ENCODE measurements at places on chromosomes 1 and 21. TPM values are rescaled to one million over a fixed set of nuclear protein-coding genes. Genes with fewer than 3 reads are reported as not detected.

DNA sequence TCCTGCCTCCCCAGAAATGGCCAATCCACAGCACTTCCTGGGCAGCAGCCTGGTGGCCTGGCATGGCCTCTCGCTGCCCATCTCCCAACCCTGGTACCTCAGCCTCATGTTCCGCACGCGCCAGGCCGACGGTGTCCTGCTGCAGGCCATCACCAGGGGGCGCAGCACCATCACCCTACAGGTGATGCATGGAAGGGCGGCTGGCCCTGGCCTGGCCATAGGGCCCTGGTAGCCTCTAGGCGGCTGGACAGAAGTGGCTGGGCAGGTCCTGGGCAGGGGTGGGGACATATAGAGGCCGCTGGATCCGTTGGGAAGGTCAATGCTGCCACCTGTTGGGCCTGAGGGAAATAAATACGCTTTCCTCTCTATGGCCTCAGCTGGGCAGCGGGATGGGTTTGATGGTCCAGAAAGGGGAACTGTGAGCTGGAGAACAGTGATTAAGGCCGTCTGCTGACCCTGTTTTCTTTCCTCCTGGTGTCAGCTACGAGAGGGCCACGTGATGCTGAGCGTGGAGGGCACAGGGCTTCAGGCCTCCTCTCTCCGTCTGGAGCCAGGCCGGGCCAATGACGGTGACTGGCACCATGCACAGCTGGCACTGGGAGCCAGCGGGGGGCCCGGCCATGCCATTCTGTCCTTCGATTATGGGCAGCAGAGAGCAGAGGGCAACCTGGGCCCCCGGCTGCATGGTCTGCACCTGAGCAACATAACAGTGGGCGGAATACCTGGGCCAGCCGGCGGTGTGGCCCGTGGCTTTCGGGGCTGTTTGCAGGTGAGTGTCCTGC, 14.4 kb downstream of the CELSR2 start:
- peak; percentile 96 for DNase-seq
- H3K4me1 ChIP-seq, result no peaks in the 10 kb centered on the region
- H3K27ac ChIP-seq, result no peak overlapping the region
- peaks cover 49% of the 10 kb centered on the region for H3K36me3 ChIP-seq

GRCh38 chr1:235244974-235245592, 82.9 kb downstream of the ARID4B start:
- H3K36me3 ChIP-seq, result no peaks in the 10 kb centered on the region
- H3K4me3 ChIP-seq, result no peak overlapping the region
- H3K4me1 ChIP-seq, result peaks cover 33% of the 10 kb centered on the region
- DNase-seq, result no peak
- H3K27me3 ChIP-seq, result no peaks in the 10 kb centered on the region

DNA sequence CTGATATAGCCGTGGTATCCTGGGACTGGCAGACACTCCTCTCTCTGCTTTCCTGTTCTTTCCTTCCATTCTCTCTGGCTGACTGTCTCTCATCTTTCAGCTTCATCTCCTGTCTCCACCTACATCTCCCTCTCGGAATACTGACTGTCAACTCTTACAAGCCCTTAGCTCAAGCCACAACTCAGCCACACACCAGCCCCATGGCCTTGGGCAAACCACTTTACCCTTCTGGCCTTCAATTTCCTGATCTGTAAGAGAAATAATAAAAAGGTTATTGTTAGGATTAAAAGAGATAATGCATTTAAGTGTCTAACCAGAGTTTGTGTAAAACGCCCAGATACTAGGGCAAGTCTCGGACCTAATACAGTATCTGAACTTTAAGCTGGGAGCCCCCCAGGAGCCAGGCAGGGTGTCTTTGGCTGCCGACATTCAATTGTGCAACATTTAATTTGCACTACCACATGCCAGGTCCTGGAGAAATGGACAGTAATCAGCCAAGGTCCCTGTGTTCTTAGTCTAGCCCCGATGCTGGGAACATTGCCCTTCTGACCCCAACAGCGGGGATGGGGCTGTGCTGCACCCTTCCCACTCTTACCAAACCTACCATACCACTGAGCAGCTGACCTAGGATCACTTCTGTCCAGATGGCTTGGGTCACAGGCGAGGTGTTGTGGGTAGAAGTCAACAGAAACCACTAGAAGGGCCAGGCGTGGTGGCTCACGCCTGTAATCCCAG, 5.1 kb downstream of the ECHDC2 start:
- no peak for DNase-seq
- no peak overlapping the region for H3K4me3 ChIP-seq
- H3K36me3 ChIP-seq, result no peaks in the 10 kb centered on the region
- H3K27ac ChIP-seq, result no peak overlapping the region

DNA sequence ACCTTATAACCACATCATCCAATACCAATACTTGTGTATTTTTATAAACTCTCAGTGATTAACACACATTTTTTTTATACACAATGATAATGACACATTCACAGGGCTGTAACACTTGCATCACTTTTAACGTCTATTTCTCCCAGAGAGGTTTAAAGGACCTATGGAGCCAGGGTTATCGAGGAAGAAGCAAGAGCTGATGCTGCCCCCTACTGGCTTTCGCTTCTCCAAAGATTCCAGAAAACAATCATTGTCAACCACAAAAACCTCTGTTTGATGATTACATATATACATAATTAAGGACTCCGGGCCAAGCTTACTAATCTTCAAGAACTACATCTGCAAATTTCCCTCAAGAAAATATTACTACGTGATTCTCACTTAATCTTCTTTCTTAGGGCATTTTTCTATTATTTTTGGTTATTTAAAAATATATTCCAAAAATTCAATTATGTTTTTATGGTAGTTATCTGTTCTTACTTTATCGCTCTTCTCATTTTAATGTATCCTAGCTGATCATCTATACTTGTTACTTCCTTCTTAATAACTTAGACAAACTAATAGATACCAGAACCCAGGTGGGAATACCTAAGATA, 214.5 kb downstream of the VAV3 start:
- no peak overlapping the region for H3K27ac ChIP-seq
- peak; percentile 69 for DNase-seq
- no peaks in the 10 kb centered on the region for H3K4me1 ChIP-seq
- no peak overlapping the region for H3K4me3 ChIP-seq
- H3K27me3 ChIP-seq, result no peaks in the 10 kb centered on the region

- no peak overlapping the region for H3K4me3 ChIP-seq
- no peaks in the 10 kb centered on the region for H3K36me3 ChIP-seq
- no peaks in the 10 kb centered on the region for H3K27me3 ChIP-seq
- H3K27ac ChIP-seq, result peak overlapping the region; percentile 34
- DNase-seq, result no peak
- peaks cover 6% of the 10 kb centered on the region for H3K4me1 ChIP-seq
These were observed 115.7 kb upstream of the ATP1A1 start for GRCh38 chr1:116257341-116257767.

The VHLL gene
- total RNA-seq, result not detected

The F11R gene
- total RNA-seq, result 56.7 TPM

GRCh38 chr1:169091480-169091941, 15.0 kb upstream of the ATP1B1 start:
- no peak overlapping the region for H3K27ac ChIP-seq
- no peaks in the 10 kb centered on the region for H3K36me3 ChIP-seq
- H3K27me3 ChIP-seq, result no peaks in the 10 kb centered on the region
- H3K4me3 ChIP-seq, result no peak overlapping the region
- DNase-seq, result no peak
- H3K4me1 ChIP-seq, result peaks cover 13% of the 10 kb centered on the region

Measured in stomach (tissue), 19 donors.